LHCN-M2 (cell line): ENCODE measurements at places on chromosomes 4 and X.

GRCh38 chr4:101871962-101872676 is 81.6 kb downstream of the BANK1 start:
- no peak for DNase-seq

GRCh38 chr4:132123870-132124623 is 1025.0 kb upstream of the PCDH10 start:
- no peak for DNase-seq

- DNase-seq = no peak
Observed at GRCh38 chrX:115333446-115333845, 43.9 kb downstream of the LUZP4 start.

DNA sequence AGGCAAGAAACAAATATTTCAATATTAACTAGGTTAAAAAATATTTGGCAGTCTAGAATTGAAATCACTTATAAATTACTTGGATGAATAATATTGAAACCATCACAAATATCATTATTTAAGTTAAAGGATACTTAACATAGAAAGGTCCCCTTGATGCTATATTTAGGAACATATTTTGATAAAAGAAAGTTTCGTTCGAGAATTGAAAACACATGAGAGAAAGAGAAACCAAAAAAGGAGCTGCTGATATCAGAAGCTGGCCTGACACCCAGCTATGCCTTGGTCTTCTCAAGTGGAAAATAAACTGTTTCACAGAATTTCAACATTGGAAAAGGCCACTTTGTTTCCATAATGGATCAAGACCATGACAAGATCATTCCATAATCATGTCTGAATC is 762.4 kb downstream of the DMD start:
- DNase-seq = no peak

GRCh38 chr4:2834001-2834921 is 9.4 kb upstream of the ADD1 start:
- no peak for DNase-seq

- DNase-seq = no peak
Observed at GRCh38 chrX:1385253-1386223, 6.4 kb downstream of the SLC25A6 start.

- no peak for DNase-seq
Observed at GRCh38 chr4:38242101-38242500, 281.9 kb downstream of the PTTG2 start.

DNA sequence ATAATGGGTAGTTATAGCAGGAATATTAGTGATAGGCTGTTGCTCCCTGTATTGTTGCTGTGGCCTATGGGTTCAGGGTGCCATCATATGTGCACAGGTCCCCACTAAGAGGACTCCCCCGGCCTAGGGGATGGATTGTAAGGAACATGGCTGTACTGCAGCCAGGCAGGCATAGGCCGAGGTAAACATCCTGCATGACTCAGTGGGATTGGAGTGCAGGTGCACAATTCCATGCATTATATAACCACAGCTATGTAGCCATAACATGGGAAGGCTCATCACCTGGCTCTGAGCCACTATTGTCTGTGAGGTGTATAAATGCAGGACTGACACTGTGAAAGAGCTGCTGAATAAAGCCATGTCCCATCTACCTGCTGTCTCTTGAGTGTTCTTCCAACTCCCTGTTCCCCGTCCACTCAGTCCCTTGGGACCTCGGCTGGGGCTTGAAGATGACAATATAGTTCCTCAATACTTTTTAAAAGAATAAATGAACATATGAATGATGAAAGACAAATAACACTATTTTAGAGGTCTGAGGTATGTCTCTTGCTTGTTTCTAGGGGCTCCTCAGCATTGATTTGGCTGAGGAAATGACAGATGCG is 425.2 kb downstream of the IDS start:
- DNase-seq = no peak

DNA sequence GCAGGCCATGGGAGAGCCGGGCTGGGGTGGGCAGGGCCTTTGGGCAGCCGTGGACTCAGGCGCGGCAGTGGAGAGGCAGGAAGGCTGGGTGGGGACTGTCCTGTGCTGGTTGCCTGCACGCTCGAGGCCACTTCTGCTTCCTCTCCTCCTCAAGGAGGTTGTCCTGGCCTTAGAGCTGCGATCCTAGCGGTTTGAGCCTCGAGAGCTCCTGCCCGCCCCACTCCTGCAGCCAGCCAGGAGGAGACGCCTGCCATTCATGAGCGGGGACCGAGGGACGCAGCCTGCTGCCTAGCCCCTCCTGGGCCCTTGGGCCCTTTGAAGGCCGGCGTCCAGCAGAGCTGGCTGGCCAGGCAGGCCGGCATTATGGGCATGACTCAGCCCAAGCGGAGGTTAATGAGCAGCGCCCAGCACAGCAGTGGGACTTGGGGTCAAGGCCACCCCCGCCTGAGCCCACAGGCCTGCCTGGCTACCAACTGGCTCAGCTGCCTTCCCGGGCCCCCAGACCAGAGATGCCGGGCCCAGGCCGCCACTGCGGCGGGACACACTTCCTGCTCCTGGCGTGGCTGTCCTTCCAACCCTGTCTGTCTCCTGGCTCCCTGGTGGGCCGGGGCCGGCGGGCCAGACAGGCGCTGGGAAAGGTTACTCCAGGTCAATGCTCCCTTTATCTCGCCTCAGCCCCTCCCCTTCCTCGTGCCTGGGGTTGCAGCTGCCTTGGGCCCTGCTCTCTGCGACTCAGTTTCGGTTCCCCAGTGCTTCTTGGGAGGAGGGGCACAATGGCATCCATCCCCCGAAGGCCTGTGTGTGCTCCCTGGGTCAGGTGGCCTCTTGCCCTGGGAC is 1.8 kb downstream of the ABCD1 start:
- peak; percentile 80 for DNase-seq

DNA sequence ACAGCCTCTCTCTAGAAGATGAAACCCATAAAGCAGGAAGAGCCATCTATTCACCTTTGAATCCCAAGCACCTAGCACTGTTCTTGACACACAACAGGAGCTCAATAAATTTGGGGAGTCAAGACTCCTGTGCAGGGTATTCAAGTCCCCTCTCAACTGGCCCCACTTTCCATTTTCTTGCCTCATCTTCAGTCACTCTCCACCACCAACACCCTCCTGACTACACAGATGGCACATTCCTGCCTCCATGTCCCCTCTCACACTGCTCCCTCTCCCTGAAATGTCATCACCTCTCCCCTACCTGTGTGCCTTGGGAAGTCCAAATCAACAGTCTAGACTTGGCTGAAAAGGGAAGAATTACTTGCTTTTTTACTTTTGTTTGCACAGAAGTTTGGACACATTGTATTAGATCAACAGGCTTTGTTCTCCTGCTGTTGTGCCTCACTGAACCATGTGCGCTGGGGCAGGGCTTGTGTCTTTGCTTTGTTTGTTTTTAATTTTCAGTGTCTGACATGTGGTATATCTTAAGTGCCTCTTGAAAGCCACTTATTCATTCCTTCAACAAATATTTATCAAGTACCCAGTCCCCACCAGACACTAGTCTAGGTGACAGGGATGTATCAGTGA is 85.1 kb downstream of the APBB2 start:
- no peak for DNase-seq

- DNase-seq = no peak
Observed at GRCh38 chrX:18719852-18720251, 12.4 kb downstream of the PPEF1 start.

DNA sequence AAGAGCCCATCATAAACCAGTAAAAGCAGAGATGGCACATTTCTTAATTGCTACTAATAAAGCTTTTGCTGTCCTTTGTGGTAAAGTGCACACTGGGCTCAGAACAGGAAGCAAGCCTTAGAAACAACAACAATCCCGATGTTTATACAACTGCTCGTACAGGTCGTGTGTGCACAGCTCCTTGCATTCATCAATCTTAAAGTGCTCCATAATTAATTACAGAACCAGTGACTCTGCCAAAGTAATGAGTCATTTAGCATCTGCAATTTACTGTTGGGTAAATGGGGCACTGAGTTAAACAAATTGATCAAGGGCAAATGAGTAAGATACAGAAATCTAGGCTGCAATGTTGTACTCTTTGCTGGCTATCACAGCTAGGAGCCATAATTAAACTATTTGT is 61.3 kb upstream of the TXK start:
- DNase-seq = peak; percentile 90

GRCh38 chrX:17552044-17552650 is 177.1 kb downstream of the NHS start:
- DNase-seq = no peak

DNA sequence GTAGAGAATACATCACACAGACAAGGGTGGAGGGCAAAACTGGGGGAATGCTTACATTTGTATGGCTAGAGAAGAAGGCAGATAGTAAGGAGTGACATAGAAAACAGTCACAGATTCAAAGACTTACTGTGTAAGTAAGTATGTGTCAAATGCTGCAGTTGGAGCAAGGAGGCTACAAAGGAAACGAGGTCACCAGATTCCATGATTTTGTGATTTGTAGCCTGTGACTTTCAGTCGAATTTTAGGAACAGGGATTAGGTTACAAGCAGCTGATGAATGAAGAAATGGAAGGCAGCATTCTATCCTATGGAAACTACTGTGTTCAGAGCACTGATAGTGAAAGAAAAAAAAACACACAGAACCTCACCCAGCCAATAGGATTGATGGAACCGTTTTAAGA is 407.9 kb downstream of the IL15 start:
- peak; percentile 56 for DNase-seq

DNA sequence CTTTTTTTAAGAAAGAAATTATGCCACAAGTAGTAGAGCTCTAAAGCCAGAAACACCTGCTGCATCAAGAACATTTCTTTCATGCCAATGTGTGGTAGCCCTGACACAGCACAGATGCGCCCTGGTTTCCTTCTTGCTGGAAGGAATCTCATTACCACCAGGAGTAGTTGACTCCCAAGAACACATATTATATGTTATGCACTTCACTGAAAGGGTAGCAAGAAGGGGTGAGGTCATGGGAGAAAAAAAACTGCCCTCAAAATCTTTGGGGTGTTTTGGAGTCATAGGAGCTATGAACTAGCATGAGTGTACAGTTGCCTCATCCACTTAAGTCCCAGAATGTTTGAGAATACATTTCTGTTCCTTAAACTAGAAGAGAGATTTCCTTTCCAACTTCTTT is 185.8 kb upstream of the C1QTNF7 start:
- peak; percentile 15 for DNase-seq

DNA sequence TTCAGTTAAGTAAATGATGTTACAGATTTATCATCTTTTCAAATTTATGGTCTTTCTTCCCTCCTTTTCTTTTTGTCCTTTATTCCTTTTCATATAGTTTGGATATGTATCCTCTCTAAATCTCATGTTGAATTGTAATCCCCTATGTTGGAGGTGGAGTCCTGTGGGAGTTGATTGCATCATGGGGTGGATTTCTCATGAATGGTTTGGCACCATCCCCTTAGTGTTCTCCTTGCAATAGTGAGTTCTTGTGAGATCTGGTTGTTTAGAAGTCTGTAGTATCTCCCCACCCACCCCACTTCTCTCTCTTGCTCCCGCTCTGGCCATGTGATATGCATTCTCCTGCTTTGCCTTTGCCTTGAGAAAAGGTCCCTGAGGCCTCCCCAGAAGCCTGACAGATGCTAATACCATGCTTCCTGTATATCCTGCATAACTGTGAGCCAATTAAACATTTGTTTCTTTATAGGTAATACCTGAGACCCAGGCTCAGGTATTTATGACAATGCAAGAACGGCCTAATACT is 236.7 kb downstream of the PRDM5 start:
- peak; percentile 29 for DNase-seq

DNA sequence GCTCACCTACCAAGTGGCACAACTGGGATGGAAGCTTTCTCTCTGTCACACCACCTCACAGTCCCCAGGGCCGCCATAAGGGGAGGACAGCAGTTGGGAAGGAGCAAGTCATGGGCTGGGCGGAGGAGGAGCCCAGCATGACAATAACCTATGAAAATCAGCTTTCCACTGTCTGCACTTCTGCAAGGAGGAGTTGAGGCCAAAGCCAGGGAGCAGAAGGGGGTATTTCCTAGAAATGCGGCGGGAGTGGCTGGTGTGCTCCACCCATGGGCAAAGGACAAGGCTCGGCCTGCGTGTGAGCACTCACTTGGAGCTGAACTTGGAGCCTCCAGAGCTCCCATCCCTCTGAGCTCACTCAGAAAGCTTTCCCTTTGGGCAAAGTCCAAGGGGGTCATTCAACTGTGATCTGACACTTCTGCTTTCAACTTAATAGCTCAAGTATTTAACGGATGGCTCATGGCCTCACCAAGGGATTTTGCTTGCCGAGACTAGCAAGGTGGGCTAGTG is 18.5 kb downstream of the APLN start:
- DNase-seq = no peak

DNA sequence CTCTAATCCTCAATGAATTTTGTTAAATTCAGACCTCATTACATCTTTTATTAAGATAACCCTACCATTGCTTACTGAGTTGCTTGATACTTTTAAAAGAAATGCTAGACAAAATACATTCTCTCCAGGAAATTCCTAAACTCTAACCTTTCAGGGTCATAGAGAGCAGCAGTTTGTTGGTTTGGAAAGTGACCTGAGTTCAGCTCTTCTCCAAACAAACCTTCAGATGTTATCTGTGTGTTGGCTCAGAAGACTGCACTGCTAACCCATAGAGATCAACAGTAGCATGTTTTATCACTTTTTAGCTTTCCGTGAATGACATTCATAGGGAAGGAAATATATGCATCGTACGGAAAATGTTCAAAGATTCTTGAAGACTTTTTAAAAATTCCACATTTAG is 101.8 kb upstream of the VEGFC start:
- no peak for DNase-seq

DNA sequence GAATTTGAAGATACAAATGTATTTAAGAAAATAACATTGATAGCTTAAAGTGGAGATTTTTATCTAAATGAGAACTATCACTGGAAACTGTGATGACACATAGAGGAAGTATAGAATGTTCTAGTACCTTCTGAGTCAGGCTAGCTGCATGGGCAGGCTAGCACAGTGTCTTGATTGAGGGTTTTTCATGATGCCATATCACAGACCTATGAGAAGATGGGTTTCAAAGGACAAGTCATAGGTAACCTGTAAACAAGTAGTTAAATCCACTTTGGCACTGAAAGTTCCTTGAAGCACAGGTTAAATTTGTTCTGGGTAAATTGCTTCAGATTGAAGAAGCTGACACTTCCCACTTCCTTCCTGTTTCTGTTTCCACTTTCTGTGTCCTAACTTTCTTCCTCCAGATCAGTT is 48.2 kb upstream of the CDKN2AIP start:
- DNase-seq = no peak

DNA sequence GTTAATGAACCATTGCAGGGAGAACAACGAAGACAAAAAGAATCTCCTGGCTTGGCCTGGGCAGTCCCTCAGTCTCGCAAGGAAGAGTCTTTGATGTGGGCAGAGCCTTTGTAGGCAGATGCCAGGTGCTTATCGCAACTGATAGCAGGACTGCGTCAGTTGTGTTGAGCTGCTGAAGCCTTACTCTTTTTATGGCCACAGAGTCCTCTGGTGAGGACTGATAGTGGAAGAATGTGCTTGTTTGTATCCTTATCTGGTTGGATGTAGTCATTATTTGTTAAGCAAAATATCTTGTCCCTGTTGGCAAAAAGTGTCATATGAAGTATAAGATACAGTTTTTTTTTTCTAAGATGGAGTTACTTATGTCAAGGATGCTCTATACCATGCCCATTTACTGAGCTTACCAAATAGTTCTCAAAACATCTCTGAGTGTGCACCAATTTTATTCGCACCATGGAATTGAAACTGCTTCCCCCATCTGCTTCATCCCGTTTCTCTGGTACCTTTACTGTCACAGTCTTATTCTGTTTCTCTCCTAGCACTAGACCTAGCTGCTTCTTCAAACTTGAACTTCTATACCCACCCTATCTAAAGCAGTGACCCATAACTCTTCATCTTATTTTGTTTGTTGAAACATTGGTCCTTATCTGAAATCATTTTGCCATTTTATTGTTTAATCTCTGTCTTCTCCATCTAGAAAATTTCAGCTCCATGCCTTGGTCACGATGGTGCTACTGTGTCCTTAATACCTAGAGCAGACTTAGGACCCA is 47.0 kb upstream of the SPRY1 start:
- DNase-seq = no peak
